ENCODE measurements at places on chromosomes 11 and 22. TPM values are rescaled to one million over a fixed set of nuclear protein-coding genes. Genes with fewer than 3 reads are reported as not detected.

The E2F8 gene
- total RNA-seq = 6.4 TPM

The JRKL gene
- 11.7 TPM for total RNA-seq

The DEPDC7 gene
- 3.9 TPM for total RNA-seq

The PGM2L1 gene
- total RNA-seq = 6.0 TPM

The DEAF1 gene
- total RNA-seq = 27.9 TPM

The CCDC188 gene
- total RNA-seq = 0.35 TPM

The SAA2 gene
- not detected for total RNA-seq

The TESMIN gene
- 10.3 TPM for total RNA-seq

Measured in metanephros (tissue), 2 donors.